ENCODE measurements at places on chromosomes 11 and 22.

DNA sequence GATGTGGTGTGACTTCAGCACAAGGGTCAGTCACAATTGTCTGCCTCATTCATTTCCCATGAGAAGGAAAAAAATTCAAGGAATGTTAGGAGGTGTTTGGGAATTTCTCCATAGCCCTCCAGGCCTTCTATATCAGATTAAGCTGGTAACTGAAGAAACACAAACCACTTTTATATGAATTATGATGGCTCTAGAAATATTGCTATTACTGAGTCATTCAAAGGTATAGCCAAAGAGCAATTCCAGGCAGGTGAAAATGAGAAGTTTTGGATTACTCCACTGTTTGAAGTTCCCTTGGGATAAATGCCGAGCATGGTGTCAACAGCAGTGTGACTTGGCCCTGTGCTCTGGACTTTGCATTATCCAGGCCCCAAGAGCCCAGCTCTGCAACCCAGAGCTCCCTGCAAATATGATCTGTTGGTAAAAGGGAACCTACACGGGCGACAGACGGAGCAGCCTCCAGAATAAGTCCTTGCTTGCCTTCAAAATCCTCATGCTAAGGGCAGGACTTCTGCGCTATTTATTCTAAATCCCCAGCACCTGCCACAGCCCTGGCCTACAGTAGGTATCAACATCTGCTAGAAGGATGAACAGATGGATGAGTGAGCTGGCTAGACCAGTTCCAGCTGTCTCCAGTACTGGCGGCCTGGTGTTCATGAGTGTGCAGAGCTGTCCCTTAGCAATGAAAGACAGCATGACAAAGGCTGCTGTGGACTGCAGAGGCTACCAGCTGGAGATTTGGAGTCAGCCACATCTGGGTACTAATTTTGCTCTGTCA is 67.5 kb upstream of the ZBED5 start:
- no peak for DNase-seq

DNA sequence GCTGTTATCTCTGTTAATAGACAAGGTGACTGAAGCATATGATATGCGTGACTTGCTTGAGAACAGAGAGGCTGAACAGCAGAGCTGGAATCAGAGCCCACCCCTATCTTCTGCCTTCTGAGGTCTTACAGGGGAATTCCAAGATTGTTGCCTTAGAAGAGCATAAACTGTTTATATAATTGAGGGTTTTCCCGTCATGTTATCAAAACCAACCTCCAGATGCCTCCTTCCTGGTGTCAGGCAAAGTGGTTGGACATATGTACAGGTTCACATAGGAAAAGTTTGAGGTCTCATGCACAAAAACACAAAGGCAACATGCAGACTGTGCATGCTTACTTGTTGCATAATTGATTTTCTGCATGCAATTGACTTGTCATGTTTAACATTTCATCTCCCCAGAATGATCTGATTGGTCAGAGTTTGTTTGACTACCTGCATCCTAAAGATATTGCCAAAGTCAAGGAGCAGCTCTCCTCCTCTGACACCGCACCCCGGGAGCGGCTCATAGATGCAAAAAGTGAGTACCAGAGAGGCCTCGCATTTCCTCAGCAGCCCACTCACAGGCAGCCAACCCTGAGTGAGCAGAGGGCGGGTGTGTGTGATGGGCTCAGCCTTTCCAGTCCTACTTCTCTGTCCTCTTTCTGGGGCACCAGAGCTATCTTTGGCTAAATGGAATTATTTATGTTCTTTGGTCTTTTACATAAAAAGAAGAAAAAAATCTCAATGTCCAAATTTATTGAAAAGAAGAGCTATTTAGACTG is 88.9 kb downstream of the BMAL1 start:
- no peak for DNase-seq

GRCh38 chr11:120413480-120413879 is 77.3 kb downstream of the ARHGEF12 start:
- DNase-seq, result no peak

DNA sequence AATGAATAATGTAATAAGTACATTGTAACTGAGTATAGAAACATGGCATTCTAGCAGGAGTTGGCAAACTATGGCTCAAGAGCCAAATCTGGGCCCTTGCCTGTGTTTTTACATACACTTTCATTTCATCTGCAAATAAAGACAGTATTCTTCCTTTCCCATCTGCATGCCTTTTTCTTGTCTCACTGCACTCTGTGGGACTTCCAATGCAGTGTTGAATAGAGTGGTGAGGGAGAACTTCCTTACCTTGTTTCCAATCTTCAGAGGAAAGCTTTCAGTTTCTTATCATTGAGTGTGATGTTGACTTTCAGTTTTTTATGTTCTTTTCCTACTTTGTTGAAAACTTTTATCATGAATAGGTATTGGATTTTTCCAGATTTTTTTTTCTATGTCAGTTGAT is 82.1 kb downstream of the USP47 start:
- no peak for DNase-seq

DNA sequence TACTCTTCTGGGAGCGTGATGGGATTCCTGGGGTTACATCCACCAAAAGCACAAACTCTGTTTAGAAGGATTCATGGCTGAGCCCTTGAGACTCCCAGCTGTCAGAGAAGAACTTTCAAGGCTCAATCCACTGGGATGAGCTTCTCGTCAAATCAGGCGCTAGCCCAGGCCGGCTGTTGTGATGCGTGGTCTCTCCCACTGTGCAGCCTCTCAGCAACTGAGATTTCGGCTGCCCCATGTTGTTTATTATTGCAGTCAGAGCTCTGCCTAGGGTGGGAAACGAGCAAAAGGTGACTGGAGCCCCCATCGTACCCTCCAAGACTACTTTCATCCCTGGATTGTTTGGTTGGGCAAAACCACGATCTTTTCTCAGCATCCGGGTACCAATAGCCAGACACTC is 251.6 kb downstream of the ETS1 start:
- no peak for DNase-seq

DNA sequence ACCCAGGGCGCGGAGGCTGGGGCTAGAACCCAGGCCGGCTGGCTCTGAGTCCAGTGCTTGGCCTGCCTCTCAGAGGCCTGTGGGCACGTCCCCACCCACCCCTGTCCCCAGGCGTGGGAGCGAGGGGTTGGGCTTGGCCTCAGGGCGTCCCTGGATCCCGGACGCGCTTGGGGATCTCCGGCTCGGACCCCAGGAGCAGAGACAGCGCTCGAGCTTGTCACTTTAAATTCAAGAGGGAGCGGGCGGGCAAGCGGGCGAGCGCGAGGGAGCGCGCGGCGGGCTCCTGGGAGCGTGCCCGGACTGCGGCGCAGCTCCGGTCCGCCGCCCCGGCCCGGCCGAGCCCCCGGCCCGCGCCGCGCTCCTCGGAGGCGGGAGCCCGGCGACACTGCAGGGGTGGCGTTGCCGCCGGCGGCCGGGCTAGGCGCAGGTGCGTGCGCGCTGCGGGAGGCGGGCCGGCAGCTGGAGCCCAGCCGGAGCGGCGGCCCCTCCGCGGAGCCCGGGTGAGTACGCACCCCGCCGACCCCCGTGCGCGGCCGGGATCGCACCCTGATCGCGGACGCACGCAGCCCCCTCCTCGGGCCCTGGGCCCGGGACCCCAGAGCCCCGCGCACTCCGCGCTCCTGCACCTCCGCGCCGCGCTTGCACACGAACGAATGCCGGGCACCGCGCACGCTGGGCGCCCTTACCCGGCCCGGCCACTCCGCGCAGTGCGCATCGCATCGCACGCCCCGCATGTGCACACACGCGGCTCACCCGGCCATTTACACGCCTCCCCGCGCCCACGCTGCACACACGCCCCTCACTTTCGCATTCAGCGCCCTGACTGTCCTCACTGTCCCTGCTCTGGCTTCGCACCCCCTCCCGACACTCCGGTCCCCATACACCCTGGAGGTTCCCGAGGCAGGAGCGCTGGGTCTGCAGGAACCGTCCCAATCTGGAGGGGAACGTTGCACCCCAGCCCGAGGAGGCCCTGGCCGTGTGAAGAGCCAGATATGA is at the start of gene SYT12:
Gene SYT12 (plus strand): TSS at position 174 of the 996 bp plus-strand sequence. CDS start 7,011 bp downstream, outside the sequence.
- peak; percentile 27 for DNase-seq

DNA sequence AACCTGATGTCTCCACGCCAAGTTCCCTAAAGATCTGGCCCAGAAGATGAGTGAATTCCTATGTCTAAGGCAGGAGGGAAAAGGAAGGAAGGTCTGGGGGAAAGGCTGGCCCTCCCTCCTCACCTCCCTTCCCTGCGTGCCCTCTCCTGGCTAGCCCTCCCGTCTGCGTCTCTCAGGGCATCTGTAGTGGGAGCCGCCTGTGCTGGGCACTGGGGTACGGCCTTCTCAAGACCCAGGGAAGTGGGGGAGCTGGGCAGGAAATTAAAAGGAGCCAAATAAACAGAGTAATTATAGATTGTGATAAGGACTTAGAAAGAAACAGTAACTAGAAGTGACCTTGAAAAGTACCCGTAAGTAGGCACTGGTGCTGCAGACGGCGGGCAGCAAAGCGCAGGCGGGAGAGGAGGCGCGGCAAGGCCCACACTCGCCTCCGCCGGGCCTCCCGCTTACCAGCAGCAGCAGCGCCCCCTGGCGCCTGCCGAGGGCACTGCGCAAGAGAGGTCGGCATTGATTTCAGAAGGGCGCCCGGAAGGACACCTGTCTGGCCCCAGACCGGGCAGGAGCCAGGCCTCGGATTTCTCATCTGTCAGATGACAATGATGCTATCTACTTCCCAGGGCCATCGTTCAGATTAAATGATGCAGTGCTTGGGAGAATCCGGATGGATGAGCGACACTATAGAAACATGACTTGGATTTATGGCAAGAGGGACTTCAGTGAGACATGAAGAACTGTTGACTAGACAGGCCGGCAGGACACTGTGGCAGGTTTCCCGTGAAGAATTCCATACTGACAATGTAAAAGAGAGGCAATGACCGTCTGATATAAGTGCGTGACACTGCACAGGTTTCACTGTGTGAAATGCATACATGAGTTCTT is 7.3 kb downstream of the KCNJ1 start:
- peak; percentile 73 for DNase-seq

GRCh38 chr11:20099527-20099926 is 60.7 kb downstream of the DBX1 start:
- DNase-seq, result no peak

- DNase-seq, result no peak
Observed at GRCh38 chr22:28329186-28330073, 350.2 kb downstream of the TTC28 start.

GRCh38 chr11:120004723-120005122 is 133.2 kb downstream of the TRIM29 start:
- DNase-seq, result no peak

DNA sequence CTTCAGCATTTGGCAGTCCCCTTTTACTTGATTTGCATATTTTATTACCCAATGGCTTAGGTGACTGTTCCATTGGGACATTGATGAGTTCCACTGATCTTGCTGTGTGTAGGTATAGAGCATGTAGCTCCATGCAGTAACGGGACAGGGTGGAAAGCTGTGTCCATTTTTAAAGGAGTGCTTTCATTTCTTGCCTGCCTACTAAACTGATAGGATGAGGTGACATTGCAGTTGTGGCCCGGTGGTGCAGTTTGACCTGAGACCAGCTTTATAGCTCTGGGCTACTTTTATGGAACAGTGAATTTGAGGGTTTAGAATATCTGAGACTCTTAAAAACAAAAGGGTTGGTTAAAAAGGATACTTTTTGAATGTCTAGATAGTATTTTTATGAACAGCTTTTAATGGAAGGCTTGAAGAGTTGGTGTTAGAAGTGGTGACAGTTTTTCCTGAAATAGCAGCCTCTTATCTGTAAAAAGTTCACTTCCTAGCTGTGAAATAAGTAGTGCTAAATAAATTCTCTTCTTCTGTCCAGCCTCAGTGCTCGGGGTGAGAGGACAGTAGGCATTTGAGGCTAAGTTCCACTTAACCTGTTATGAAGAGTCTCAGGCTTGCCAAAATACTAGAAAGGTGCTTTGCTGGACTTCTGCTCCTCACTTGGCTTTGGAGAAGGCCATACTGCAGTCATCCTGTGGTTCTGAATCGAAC is 27.0 kb downstream of the NAT10 start:
- DNase-seq, result no peak

DNA sequence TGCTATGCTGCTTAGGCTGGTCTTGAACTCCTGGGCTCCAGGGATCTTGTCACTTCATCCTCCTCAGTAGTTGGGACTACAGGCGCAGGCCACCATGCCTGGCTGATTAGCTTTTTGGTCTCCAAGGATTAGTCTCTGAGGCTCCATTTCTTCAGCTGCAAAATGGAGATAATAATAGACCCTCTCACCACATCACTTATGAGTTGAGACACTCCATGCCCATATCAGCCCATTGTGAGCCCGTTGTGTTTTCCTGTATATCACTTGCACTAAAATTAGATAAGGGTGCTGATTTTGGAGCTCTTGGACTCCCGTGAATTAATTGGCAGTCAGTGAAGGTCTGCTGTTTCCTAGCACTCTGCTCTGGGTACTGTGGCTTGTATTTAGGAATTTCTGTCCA is 36.0 kb downstream of the DEPDC5 start:
- no peak for DNase-seq

DNA sequence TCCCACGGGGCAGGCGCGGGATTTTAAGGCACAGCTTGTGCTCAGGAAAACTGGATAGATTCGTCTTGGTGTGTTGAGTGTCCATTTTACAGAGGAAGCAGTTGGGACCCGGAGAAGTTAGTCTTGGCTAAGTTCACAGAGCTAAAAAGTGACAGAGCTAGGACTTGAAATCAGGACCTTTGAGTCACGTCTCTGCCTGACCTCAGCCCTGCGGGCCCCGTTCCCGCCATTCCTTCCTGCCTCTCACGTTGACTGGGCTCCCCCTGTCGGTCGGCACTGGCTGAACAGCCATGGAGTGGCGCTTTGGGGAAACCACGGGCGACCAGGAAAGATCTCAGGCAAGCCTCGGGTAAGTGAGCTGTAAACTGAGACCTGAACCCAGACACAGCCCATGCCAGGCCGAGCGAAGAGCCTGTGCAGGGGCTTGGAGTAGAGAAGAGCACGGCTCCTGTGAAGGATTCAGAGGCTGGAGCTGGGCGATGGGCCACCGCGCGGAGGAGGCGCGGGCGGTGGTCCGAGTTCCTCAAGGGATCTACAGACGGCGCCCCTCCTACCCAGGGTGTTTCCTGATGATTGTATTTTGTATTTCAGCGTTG is 54.1 kb downstream of the WNT11 start:
- DNase-seq, result peak; percentile 84

- DNase-seq, result no peak
Observed at GRCh38 chr11:22304337-22304961, 33.7 kb upstream of the SLC17A6 start.

DNA sequence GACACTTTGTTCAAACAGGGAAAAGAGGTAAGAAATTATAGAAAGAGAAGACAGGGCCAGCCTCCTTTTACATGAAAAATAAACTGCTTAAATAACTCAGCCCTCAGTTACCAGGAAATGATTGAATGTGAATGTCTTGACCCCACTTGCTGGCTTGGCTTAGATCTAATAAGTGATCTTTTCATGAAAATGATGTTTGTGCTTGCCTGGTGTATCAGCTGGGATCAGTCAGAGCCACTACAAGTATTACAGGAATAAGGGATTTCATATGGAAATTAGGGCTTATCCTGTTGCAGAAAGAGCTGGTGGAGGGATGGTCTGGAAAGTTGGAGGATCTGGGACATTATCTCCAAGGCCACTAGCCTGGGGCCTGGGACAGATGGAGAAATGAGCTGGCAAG is 51.8 kb downstream of the COMMD9 start:
- DNase-seq, result no peak
